CD4-positive, alpha-beta T cell treated with Interleukin-10 for 1 hour (primary cell): ENCODE measurements at places on chromosomes 12 and 14.

GRCh38 chr12:42689699-42690098 lies 100.2 kb upstream of the PRICKLE1 start:
- DNase-seq = no peak

- no peak for DNase-seq
These were observed 18.7 kb downstream of the SETD1B start for GRCh38 chr12:121822393-121823100.

- DNase-seq = no peak
These were observed 1.6 kb downstream of the CEP170B start for GRCh38 chr14:104866451-104867370.

GRCh38 chr12:19967431-19967830 lies 400.9 kb upstream of the PDE3A start:
- no peak for DNase-seq

DNA sequence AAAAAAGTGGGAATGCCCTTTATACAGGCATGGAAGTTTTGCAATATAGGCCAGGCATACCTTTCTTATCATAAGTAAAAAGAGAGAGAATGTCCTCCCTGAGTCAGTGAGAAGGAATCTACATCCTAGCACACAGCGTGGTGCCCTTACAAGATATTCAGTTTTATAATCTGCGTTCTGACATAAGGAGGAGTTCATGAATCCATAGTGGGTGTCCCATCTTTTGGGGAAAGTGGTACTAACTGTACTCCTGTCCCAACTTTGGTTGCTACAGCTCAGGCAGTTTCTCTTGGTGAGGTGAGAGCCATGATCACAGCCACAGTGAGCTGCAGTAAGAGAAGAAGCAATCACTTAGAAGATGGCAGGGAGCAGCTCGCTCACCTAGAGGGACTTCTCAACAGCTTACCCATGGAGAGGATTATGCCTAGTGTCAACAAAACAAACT lies 332.9 kb downstream of the BCAT1 start:
- no peak for DNase-seq

DNA sequence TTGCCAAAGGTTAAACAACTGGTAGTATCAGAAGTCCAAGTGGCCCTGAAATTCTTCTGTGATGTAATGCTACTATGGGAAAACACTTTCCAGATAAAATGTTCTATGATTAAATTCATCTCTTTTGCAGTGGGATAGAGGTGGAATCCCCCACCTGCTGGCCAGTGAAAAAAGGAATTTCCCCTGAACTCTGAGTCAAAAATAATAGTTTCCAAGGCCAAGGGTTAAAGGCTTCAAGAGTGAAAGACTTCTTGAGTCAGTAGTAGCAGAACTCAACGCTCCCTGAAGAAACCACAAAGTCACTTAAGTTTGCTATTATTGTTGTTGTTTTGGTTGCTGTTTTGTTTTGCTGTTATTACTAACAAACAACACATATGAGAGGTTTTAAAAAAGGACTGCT lies 330.8 kb downstream of the SOX5 start:
- DNase-seq = no peak

- no peak for DNase-seq
These were observed 15.5 kb upstream of the BEGAIN start for GRCh38 chr14:100602621-100603230.

DNA sequence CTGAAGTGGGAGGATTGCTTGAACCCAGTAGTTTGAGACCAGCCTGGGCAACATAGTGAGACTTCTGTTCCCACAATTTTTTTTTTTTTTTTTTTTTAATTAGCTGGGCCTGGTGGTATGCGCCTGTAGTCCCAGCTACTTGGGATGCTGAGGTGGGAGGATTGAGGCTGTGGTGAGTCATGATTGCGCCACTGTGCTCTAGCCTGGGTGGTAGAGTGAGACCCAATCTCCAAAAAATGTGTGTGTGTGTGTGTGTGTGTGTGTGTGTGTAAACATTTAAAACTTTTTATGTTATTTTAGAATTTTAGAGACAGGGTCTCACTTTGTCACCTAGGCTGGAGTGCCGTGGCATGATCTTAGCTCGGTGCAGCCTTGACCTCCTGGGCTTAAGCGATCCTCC lies 6.8 kb downstream of the PPP1R36 start:
- DNase-seq = no peak

DNA sequence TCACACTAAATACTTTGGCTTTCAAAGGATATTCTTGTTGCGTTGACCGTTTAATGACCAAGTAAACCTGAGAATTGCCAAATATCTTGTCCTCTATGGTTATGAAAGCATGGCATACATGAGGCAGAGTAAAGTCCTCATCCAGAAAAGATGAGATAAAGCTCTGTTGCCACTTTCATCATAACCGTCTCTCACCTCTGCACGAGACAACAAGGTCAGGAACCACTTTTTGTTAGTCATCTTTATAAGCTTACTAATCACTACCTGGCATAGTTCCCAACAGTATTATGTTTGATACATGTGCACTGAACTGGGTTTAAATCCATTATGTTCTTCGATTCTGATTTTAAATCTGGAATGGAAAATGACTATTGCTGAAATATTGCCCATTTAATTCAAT lies 31.3 kb downstream of the PTPRB start:
- no peak for DNase-seq

GRCh38 chr12:103640831-103641230 lies 53.8 kb downstream of the STAB2 start:
- no peak for DNase-seq

DNA sequence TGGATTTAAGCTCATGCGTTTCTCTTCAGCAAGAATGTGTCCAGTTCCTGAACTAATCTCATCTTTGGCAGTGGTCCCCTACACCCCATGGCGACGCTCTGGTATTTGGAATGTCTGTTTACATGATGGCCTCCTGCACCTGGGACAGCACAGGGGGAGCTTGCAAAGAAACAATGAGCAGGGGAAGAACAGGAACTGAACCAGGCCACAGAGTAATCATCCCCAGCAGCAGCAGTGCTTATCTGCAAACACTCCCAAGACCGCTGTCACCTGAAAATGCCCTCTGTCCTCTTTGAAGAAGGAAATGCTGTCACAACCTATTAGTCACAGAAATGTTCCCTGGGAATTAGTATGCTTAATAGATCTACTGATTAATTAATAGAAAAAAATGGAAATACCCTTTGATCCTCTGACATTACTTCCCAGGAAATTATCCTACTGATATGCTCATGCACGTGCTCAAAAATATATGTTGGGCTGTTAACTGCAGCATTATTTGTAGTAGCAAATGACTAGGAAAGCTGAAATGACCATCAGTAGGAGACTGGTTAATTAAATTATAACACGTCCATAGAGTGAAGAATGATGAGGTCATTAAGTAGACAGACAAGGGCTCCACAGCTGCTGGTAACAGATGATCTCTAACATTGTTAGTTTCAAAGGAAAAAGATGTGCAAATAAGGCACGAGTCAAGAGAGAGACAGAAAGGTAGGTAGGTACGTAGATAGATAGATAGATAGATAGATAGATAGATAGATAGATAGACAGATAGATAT lies 279.3 kb upstream of the FLRT2 start:
- no peak for DNase-seq

DNA sequence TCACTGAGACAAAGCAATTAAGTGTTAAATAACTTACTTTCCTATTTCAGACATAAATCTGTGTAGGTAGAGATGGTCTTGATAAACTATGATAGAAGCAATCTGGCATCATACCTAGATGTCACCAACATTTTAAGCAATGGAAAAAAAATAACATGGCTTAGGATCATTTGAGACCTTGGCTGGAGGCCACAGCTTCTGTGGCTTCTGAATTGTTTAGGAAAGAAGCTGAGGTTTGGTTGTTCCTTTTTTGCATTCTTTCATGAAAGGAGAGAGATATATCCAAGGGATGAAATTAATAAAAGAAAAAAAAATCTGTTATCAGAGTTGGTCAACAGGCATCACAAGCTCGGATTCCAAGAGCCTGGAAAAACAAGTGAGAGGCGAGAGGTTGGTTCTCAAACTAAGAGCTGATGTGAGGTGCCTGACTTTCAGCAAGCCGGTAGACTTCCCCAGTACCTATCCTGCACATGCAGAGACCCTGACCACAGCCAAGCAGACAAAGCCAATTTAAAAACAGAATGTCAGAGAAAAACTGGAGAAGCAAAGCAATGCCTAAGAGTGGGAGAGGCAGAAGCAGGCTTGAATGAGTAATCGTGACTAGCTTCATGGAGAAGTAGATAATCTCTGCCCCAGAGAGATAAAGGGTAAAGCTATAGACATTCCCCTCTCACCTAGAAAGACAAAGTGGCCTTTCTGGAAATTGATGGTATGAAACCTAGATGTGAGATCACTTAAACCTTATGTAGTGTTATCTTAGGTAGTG lies 43.4 kb upstream of the ST8SIA1 start:
- DNase-seq = no peak

DNA sequence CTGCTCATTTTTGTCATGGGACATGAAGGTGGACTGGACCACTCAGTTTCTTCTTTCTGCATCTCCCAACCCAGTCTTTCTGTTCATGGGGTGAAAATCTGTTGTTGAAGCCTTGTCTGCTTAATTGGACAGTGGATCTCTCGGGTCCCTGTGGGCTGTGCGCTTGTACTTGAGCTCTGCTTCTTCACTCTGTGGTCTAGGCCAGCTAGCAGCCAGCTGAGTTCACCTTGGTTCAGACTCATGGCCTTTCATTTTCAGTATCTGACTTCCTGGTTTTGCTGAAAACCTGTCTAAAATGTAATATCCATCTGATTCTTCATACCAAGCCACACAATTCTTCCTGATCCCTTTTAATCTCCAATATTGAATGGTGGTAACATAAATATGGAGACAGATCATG lies 117.2 kb downstream of the LRRK2 start:
- no peak for DNase-seq

DNA sequence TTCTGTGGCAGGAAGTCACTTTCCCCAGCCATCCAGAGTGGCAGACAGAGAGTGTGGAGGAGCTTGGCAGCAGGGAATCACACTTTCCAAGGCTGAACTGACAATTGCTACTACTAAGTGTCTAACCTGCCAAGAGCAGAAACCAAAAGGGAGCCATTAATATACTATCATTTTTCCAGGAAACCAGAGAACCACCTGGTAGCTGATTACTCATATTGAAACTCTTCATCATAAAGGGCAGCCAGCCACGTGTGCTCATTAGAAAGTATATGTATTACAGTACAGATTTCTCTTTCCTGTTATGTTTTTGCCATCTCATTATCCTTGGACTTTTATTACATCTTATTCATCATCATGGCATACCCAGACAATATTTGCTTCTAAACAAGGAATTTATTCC lies 374.9 kb downstream of the GXYLT1 start:
- DNase-seq = no peak

DNA sequence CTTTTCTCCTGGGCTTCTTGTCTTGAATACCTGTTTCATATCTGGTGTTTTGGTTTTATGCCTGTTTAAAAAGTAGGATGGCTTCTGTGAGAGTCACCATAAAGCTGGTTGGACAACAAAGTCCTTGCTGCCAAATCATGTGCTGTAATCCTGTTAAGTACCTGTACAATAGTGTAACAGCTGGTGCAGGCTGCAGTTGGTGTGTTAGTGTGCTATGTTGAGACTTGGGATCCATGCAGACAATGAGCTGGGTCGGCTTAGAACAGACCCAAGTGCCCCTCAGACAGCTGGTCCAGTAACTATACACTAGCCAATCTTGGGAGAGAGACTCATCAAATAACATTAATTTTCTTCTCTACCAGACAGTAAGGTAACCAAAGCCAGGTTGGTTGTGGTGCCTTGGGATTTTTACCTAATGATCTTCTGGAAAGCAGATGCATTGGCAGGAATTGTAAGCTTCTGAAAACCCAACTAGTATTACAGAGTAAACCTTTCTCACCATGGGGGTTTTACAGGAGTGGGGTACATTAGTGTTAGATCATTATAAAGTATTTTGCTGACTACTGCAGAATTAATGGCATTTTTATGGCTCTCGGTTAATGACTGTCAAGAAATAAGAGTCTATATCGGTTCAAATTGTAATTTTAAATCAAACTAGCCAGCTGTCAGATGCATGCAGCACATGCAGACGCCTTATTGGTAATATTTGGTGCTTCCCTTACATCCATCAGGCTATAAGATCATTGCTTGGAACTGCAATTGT lies 231.2 kb downstream of the PDZRN4 start:
- no peak for DNase-seq

DNA sequence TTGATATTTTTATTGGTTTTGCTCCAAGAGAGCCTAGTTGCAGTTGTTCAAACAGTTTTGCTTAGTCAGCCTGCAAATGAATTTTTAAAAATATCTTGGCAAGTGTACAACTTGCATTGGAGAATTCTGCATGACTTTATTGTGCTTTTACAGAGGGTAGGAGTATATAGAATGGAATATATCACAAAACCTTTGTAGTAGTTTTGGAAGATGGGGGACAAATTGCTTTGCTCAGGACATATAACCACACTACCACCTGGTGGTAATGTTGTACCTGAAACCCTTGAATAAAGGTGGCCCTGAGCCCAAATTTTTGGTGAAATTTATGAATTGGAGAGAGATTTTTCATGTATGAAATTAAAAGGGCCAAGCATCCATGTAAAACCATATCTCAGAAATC lies 645.2 kb downstream of the MED13L start:
- no peak for DNase-seq

GRCh38 chr12:64667793-64668192 lies 57.5 kb downstream of the RASSF3 start:
- no peak for DNase-seq

- no peak for DNase-seq
These were observed 236.1 kb upstream of the PLEKHG7 start for GRCh38 chr12:92466391-92467305.

DNA sequence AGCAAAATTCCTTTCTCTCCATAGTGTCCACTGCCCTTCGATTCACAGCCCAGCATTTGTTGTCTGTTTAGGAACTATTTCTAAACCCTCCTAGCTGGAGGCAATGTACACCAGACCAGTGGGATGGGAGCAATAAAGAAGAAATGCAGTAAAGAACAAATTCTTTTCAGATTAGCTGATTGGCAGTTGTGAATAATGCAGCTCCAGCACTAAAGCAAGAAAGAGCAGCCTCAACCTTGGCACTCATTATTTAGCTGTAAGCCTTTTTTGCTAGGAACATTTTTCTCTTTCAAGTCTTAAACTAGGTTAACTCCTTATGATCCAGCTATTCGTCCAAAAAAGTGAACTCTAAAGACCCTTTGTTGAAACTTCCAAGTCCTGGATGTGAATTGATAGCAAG lies 580.5 kb upstream of the STXBP6 start:
- no peak for DNase-seq

GRCh38 chr14:75196064-75196463 lies 19.7 kb upstream of the TMED10 start:
- no peak for DNase-seq

DNA sequence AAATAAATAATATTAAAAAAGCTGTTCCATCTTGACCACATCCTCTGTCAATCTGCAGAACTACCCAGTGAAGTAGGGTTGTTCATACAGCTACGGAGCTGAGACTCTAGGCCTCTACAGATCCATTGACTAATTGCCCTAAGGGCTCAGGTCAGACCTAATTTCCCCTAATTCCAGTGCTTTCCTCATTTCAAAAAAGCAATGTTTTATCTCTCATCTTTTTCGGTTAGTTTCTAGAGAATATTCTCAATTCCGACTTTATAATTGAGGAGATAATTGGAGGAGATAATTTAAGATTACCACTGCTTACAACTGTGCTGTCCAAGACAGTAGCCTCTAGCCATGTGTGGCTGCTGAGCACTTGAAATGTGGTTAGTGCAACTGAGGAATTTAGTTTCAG lies 167.1 kb downstream of the KIF21A start:
- no peak for DNase-seq

GRCh38 chr12:49336645-49337584 lies at the start of gene C1QL4:
C1QL4 (minus strand) TSS chr12:49337188; CDS start chr12:49336477, 711 bp downstream.
- DNase-seq = peak; percentile 90

GRCh38 chr12:12686925-12687324 lies 9.1 kb downstream of the GPR19 start:
- DNase-seq = no peak
